ENCODE measurements at places on chromosomes 13 and 19.
A peak's percentile ranks its signal among the peaks of the same experiment; 100 is the strongest.

- DNase-seq = no peak
These were observed 6.7 kb upstream of the MRPL4 start for GRCh38 chr19:10245189-10245939.

GRCh38 chr19:10896851-10897526, 25.6 kb downstream of the CARM1 start:
- DNase-seq = no peak

DNA sequence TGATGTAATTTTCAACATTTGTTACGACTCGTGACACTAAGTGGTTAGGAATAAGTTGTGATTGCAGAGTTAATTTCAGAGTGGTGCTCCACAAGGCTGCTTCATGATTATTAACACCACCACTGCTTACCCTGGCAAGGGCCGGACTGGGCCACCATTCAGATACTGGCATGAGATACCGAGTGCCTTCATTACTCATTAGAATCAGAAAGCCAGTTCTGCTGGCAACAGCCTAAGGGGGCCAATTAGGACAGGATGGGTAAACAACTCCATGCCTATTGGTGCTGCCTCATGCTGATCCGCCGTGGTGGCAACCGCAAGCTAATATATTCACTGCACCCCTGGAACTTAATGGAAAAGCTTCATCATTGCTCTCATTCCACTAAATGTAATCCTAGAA, 575.1 kb downstream of the EFNB2 start:
- no peak for DNase-seq

- DNase-seq = no peak
These were observed 11.9 kb downstream of the CAPS start for GRCh38 chr19:5925830-5926427.

DNA sequence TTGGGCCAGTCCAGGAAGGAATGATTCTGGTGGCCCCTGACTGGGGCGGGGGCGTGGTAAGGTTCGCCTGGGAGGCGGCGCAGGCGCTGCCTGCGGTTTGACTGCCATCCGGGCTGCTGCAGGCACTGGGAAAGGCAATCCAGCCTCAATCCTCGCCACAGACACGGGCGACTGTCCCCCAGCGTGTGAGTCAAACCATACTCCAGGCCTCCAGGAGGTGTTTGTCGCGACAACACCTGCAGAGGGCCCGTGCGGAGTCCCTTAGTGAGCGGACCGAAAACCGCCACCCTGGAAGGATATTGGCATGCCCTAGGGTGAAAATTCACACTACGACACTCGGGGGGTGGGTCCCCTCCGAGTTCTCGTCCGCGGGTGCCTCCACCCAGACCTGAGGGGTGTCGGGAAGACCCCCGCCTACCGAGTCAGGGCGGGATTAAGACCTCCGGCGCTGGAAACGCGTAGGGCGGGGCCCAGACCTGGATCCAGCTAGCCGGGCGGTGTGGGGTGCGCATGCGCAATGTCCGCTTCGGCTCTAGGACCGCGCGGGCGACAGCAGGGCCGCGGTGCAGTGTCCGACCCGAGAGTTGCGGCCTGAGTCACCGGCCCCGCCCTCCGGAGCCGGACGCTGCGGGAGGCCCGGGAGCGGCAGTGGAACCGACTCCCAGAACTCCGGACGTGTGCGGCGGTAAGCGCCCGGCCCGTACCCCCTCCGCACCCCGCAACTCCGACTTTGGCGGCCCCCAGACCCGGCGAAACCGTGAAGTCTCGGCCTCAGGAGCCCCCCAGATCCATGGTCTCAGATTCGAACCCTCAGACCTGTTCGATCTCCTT, at the start of gene CAPNS1:
Gene CAPNS1 (plus strand): TSS at position 594 of the 831 bp plus-strand sequence. CDS start 946 bp downstream, outside the sequence.
- DNase-seq = peak; percentile 98

GRCh38 chr13:36353001-36353400, 6.8 kb upstream of the SPART start:
- no peak for DNase-seq

DNA sequence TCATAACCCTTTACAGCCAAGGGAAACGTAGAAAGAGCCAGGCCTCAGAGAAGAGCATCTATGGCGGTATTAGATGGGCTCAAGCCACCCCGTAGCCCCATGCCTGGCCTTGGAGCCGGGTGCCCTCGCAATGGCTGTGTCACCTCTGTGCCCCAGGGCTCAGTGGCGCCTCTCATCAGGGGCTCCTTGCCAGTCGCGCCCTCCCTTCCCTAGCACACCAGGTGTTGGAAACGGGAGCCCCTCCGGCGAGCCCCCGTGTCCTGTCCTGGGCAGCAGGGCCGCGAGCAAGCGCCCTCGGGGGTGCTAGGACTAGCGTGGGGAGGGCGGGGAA, 453 bp downstream of the ZNF256 start:
- DNase-seq = no peak

DNA sequence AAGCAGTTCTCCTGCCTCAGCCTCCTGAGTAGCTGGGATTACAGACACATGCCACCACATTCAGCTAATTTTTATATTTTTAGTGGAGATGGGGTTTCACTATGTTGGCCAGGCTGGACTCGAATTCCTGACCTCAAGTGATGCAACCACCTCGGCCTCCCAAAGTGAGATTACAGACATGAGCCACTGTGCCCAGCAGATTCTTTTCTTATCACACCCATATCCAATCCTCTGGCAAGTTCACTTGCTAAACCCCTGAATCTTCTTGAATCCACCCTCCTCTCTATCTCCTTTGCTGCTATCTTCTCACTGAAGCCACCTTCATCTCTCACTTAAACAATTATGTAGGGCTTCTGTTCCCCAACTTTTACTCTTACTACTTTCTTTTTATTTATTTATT, 17.5 kb downstream of the TMEM143 start:
- DNase-seq = no peak

GRCh38 chr13:51806566-51806965, 2.6 kb upstream of the DHRS12 start:
- DNase-seq = no peak

DNA sequence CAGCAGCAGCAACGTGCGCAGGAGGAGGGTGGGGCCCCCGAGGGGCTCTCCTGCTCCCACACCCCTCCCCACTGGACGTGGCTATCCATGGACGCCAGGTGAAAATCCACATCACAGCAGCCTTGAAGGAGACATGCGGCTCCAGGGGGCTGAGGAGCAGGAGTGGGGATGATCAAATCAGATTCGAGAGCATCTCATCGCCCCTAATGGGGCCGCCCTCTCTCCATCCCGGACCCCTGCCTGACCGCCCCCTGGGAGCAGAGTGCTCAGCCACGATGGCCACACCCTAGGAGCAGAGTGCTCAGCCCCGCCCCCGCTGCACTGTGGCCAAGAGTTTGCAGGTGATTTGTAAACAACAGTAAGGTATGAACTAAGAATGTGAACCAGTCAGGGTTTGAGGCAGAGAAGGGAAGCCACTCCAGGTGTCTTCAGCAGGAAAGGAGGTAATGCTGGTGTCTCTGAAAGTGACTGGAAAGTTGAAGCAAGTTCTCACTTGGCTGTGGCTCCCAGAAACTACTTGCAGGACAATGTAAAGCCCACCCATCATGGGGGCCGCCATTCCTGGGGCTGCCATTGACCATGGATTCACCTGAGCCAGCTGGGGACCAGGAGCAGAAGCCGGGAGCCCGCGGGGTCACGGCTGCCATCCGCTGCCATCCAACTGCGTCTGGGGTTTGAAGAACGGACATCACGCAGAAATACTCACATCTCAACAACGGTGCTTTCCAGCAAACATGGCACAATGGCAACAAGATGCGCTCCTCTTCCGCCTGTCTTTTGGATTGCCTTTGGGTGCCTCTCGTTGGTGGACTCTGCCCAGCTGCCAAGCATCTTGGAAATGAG, 71.8 kb downstream of the SPACA7 start:
- DNase-seq = no peak

DNA sequence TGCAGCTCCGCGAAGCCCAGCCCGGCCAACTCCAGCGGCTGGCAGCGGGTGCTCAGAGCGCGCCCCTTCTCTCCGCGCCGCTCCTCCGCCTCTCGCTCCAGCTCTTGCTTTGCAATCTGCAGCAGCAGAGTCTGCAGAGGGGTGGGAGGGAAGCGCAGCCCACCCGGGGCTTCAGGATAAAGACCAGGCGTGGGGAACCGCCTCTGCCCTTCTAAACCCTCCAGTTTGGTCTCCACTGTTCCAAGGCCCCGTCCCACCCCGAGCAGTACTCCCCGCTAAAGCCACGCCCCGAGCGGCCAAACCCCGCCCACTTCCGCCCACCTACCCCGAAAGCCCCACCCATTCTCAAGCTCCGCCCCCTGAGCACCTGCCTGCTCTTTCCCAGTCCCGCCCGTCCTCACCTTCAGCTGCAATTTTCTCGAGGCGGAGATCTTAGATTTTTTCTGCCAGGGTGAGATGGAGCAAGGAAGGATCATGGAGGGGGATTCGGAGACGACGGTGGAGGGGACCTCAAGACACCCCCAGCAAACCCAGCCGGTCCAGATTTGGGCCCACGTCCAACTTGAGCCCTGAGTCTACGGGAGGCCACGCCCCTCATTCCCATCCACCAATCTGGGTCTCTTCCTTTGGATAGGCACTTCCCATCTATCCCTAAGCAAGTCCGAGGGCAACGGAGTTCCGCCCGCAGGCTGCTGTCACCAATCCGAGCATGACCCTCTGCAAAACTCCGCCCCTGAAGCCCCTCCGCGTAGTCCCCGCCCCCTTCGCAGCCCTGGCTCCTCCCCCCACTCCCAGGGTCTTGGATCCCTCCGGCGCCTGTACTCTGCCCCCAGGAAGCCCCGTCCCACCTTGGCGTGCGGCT, 1.1 kb downstream of the TNNI3 start:
- DNase-seq = no peak

- DNase-seq = no peak
These were observed 44.1 kb downstream of the SMAD9 start for GRCh38 chr13:36875961-36876360.

GRCh38 chr19:29302002-29302928, 89.3 kb upstream of the UQCRFS1 start:
- DNase-seq = no peak

DNA sequence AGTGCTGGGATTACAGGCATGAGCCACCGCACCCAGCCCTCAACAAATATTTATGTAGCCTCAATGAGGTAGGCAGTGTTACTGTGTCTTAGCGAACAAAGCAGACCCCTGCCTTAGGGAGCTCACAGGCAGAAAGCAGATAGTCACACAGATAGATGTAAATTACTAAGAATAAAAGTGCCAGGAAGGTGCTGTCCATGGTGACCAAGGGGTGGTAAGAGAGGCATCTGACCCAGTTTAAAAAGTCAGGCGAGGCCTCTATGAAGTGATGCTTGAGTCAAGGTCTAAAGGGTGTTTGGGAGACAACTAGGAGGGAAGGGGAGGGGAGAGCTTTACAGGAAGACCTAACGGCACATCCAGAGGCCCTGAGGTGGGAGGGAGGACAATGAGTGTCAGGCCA, 12.4 kb upstream of the CACNG7 start:
- DNase-seq = no peak

All from right lung (tissue), 10 donors.